Thoracic aorta (tissue), 2 donors: ENCODE measurements at places on chromosomes 5 and 9. TPM values are rescaled to one million over a fixed set of nuclear protein-coding genes. Genes with fewer than 3 reads are reported as not detected.

Gene OGN
- total RNA-seq, result 600 TPM

Gene TAF11L10
- not detected for total RNA-seq

Gene CHMP5
- total RNA-seq, result 50.0 TPM

Gene GMCL2
- not detected for total RNA-seq

Gene PDE6A
- total RNA-seq, result not detected

Gene DBH
- not detected for total RNA-seq

DNA sequence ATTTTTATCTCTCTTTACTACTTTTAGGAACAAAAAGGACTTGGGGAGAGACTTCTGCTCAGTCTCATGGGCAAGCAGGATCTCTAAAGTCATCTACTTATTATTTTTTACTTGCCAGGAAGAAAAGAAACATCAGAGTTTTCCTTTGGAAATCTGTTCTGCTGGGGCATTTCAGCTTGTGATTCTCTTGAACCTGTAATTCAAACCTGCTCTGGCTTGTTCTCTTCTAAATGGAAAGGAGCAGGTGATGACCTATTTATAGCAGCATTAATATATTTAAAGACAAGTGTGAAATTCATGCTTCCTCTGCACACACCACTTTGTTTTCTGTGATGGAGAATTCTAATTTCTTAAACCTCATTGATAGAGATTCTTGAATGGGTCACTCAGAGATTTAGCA, 2.0 kb downstream of the ADCY2 start:
- no peak for DNase-seq

- no peak for DNase-seq
These were observed 127.1 kb downstream of the TMC1 start for GRCh38 chr9:72648324-72649126.

DNA sequence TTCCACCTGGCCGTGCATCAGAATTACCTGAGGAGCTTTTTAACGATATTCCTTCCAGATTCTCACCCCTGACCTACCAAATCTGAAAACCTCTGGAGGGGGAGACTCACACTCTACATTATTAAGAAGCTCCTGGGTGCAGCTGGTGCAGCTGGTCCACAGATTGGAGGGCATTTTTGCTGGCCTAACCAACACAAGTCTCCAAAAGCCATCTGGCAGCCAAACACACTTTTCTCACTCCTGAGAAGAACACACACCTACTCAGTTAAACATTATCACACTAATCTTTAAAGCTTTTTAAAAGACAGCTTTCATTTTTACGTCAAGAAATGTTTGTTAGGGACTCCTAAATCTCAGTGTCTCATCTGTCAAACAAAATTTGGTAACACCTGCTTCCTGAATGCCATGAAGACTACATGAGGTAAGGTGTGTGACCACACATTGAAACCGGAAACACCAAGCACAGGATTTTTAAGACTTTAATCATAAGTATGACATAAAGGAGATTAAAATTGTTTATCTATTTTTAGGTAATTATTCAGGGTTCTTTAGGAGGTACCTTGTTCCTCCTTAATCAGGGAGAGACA, 14.2 kb upstream of the PTPN3 start:
- DNase-seq, result no peak

DNA sequence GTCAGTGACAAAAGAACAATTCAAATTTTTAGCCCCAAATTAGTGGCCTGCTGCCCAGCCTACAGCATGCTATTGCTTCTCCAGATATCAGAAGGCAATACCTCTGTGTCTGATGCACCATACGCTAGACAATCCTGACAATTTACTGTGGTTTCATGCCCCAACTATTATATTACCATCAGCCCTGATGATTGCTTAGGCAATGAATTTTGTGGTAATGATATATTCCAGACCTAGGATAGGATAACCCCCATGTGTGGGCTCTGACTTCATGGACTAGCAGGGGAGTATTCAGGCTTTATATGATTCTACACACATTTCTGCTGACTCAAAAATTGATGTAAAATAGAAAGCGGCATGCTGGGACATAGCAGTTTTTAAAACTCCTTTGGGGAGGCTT, 168.7 kb upstream of the FST start:
- DNase-seq, result no peak

GRCh38 chr5:74332682-74333081, 307.8 kb downstream of the ENC1 start:
- no peak for DNase-seq

DNA sequence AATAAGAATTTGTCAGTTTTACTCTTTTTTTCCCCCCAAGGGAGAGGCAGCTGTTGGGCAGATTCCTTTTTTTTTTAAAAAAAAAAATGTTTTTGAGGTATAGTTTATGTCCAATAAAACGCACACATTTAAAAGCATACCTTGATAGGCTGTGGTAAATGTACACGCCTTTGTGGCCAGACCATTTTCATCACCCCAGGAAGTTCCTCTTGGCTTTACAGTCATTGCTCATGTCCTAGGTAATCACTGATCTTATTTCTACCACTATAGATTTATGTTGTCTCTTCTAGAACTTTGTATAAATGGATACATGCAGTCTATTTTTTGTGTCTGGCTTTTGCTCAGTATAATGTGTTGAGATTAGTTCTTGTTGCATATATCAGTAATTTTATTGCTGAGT, 9.8 kb downstream of the SUB1 start:
- no peak for DNase-seq

DNA sequence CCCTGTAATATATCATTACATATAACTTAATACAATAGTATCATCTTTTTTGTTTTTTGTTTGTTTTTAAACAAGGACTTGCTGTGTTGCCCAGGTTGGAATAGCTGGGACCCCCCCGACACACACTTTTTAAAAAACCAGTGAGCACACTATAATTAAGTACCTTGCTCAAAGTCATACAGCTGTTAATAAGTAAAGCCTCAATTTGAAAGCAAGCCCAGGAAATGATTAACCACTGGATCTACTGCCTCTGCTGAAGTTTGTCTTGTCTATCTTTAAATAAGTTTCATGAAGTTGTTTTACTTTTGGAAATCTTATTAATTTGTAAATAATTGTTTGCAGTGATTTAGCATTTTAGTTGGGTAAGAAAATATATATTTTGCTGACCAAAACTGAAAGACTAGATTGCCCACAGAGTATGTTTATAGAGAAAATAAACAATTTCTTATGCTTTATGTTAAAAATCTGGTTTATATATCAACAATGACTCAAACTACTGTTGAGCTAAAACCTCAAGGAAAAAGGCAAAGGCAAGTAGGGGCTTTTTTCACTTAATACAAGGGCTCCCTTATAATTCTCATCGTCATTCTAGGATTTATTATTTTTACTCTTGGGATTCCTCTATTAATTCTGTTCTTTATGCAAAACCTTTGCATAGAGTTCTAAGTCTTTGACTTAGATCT, 5.8 kb upstream of the CARNMT1 start:
- DNase-seq, result no peak

DNA sequence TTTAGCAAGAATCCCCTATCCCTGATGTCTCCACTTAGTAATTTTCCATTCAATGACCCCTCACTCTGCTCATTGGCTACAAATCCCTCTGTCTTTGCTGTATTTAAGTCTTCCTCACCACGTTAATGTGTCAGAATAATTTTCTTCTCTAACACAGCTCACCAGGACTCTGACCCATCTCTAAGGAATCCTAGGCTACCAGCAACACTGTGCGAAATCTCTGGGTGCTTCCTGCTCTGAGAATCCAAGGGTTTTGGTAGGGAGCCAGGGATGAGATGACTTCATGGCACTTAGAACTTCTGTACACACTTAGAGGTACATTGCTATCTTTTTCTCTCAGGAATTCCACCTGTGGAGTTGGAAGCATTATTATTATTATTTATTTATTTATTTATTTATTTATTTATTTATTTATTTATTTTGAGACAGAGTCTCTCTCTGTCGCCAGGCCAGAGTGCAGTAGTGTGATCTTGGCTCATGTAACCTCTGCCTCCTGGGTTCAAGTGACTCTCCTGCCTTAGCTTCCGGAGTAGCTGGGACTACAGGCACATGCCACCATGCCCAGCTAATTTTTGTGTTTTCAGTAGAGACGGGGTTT, 53.5 kb downstream of the FOXI1 start:
- no peak for DNase-seq

GRCh38 chr9:91727316-91727861, 222.6 kb downstream of the ROR2 start:
- DNase-seq, result no peak

GRCh38 chr9:136668983-136669790, 6.5 kb downstream of the EGFL7 start:
- no peak for DNase-seq

- DNase-seq, result no peak
These were observed 202.1 kb downstream of the TSSK1B start for GRCh38 chr5:113232667-113233066.

GRCh38 chr5:126108470-126108869, 314.7 kb upstream of the GRAMD2B start:
- no peak for DNase-seq

DNA sequence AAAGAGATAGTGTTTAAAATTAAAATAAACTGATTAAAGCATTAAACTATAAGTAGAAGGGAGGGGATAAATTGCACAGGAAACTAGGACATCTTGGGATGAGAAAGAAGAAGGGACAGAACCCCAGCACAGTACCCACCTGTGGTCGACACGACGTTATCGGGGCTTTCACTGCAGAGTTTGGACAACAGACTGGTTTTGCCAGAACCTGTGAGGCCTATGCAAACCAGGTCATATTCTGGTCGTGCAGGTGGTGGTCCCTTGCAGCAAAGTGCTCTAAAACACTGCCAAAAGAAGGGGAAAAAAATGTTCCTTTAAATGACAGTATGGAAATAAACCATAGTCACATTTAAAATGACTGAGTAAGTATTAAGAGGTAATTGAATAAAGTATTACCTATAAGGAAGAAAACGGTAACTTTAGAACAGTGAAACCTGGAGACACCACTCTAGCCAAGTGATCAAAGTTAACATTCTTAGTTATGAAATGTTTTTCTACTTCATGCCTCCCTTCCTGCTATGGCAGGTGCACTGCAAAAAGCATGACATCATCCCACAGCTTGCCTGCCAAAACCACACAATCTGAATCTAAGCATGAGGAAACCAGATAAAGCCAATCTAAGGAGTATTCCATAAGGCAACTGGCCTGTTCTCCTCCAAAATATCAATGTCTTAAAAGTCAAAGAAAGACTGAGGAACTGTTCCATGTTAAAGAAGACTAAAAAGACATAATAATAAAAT, 138.6 kb downstream of the ARL15 start:
- no peak for DNase-seq

DNA sequence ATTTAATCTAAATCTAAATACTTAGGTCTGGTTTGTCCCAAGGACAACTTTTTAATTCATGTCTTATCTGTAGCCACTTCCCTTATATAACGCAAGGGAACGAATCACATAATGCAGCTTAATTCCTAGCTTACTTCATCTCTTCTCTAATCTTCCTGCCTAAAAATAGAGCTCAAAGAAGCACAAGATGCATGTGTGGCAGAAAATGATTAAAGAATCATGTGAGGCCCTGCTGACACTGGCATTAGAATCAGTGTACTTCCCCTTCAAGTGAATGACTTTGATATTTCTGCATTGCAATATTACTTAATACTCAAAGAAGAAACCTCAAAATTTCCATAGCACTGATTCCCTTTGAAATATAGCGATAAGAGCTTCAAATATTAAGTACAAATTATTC, 317.9 kb upstream of the FTMT start:
- no peak for DNase-seq

GRCh38 chr9:126549246-126550006, 64.3 kb upstream of the LMX1B start:
- no peak for DNase-seq

GRCh38 chr9:104227108-104227507, 133.0 kb downstream of the SMC2 start:
- no peak for DNase-seq

DNA sequence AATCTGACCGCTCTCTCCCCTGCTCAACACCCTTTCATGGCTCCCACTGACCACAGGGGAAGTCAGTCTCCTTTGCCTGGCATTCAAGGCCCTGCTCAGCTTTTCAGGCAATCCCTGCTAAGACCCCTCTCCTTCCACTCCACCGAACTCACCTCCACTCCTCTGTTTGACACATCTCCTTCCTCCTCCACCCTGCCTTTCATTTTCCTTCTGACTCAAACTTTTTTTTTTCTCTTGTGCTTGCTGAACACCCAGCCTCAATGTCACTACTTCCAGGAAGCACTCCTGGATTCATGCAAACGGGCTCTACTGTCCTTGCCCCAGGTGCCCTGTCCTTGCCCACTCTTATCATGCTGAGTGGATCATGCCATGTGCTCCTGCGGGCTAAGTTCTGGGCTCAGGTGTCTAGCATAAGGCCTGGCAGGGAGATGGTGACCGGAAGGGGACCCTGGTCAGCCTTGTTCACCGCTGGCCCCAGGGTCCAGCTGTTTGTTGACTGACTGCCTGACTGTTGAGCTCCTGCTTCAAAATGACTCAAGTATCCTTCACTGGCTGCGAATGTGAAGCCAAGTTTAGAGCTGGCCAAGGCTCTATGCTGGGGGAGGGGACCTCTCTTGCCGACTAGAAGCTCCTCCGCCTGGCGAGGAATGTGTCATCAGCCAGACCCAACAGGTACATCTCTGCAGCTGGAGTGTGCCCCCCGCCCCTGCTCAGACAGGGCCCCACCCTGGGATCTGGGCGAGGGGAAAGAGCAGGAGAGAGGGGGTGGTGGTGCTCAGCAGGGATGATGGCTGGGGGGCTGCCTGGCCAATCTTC, 6.2 kb downstream of the NR5A1 start:
- DNase-seq, result no peak

- no peak for DNase-seq
These were observed 384 bp downstream of the COL5A1 start for GRCh38 chr9:134641990-134642384.

DNA sequence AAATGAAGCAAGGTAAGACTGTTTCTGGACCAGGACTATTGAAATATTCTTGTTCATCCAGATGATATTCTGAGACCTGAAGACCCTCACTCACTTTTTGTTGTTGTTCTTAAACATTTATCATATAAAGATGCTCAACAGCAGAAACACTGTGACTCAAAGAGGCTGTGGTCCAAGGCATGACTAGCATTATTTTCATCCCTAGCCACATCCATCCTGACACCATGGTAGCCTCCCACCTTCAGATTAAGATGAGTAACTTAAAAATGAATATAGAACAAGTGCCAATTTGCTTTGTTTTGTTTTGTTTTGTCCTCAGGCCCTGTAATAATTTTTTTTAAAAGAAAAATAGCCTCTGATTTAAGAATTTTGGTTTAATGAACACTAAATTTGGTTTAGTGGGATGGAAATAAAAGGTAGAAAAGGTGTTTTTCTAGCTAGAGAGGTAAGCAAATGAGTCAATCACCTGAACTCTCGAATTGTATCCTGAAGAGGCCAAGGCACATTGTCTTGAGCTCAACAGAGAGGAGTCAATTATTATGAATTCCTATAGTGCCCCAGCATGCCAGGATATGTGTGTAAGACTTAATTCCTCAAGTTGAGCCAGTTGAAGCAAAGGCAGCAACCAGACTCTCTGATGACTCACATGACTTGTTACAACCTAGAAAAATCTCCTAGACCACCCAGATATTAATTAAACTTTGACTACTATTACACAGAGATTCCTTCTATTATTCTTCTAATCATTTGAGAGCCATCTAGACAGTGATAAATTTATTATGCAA, 380.1 kb upstream of the TUSC1 start:
- DNase-seq, result no peak
